ENCODE measurements at places on chromosomes 4 and X. TPM values are rescaled to one million over a fixed set of nuclear protein-coding genes. Genes with fewer than 3 reads are reported as not detected.

The RNF113A gene
- 11.3 TPM for total RNA-seq

The UGT2B17 gene
- not detected for total RNA-seq

DNA sequence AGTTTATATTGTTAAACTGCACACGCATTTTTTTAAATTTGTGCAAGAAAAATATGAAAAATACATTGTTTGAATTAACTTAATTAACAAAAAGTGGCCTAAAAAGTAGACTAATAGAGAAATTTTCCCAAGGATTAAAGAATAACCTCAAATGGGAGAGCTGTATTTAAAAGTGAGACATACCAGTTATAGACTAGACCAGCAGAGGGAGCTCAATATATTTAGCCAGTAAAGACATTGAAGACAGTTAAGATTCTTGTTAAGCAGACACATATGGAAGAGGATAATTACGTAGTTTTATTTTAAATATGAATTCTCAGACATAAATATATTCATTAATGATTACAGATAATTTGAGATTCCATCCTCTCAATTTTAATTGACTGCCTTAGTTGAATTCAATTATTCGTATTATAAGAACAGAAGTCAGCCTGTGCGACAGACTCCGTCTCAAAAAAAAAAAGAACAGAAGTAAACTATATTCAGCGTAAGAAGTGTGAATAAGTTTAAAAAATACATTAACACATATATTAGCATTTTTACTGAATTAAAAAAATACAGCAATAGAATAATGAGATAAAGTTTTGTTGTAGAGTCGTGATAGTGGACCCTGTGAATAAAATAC is 64.8 kb downstream of the GLRA3 start:
- H3K4me3 ChIP-seq: no peak overlapping the region
- DNase-seq: peak; percentile 68
- no peaks in the 10 kb centered on the region for H3K36me3 ChIP-seq
- H3K27ac ChIP-seq: no peak overlapping the region
- no peaks in the 10 kb centered on the region for H3K4me1 ChIP-seq

- no peak overlapping the region for H3K4me3 ChIP-seq
- H3K27me3 ChIP-seq: no peaks in the 10 kb centered on the region
- DNase-seq: no peak
- H3K4me1 ChIP-seq: no peaks in the 10 kb centered on the region
- no peak overlapping the region for H3K27ac ChIP-seq
These were observed 50.6 kb upstream of the ACSL4 start for GRCh38 chrX:109783701-109784079.

GRCh38 chr4:111283066-111283677 is 660.3 kb upstream of the PITX2 start:
- no peaks in the 10 kb centered on the region for H3K36me3 ChIP-seq
- H3K27me3 ChIP-seq: peaks cover 7% of the 10 kb centered on the region
- no peaks in the 10 kb centered on the region for H3K4me1 ChIP-seq

GRCh38 chrX:107374132-107374531 is 75.3 kb upstream of the FRMPD3 start:
- no peaks in the 10 kb centered on the region for H3K4me1 ChIP-seq
- no peak overlapping the region for H3K27ac ChIP-seq
- peak; percentile 48 for DNase-seq
- no peak overlapping the region for H3K4me3 ChIP-seq
- H3K27me3 ChIP-seq: no peaks in the 10 kb centered on the region

- H3K27ac ChIP-seq: no peak overlapping the region
- no peaks in the 10 kb centered on the region for H3K4me1 ChIP-seq
- no peaks in the 10 kb centered on the region for H3K36me3 ChIP-seq
- no peak for DNase-seq
- no peak overlapping the region for H3K4me3 ChIP-seq
- no peaks in the 10 kb centered on the region for H3K27me3 ChIP-seq
These were observed 232.3 kb upstream of the TENM3 start for GRCh38 chr4:182010876-182011275.

DNA sequence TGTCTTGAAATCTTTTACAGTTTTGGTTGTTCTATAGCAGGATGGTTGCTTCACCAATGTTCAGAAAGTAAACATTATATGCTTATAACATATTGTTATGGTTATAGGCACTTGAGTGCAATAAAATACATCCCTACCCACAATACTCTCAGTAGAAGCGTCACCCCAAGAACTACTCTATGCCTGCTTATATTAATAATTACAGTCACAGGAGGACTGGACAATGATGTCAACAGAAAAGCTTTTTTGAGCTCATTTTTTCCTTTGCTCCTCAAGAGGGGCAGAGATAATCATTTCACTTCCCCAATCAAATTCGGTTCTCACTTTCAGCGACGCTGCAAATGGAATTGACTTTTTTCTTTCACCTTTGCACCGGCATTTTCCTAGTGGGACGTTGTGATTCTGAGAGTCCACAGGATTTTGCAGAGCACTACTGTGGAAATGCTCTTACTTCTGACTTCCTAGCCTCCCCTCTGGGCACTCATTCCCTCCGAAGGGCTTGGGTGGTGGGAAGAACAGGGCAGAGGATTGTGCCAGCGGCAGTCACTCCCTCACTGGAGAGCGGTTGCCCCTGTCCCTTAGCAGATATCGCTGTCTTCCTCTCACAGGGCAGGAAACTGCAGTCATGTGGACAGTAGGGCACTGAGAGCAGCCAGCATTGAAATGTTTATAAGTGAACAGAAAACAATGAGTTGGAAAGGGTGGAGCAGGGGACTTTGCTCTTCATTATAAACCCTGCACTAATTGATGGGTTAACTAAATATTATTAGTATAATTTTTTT is 24.9 kb upstream of the SGMS2 start:
- no peak overlapping the region for H3K27ac ChIP-seq
- H3K27me3 ChIP-seq: no peaks in the 10 kb centered on the region
- no peak overlapping the region for H3K4me3 ChIP-seq
- peaks cover 8% of the 10 kb centered on the region for H3K4me1 ChIP-seq

The PLP2 gene
- total RNA-seq: 0.46 TPM

- no peak for DNase-seq
- H3K4me3 ChIP-seq: no peak overlapping the region
- H3K36me3 ChIP-seq: no peaks in the 10 kb centered on the region
These were observed 19.7 kb upstream of the PPP2R2C start for GRCh38 chr4:6492027-6492590.

GRCh38 chr4:142095886-142096605 is 459.7 kb downstream of the IL15 start:
- no peak overlapping the region for H3K27ac ChIP-seq
- H3K4me1 ChIP-seq: no peaks in the 10 kb centered on the region
- no peak overlapping the region for H3K4me3 ChIP-seq
- H3K27me3 ChIP-seq: no peaks in the 10 kb centered on the region
- H3K36me3 ChIP-seq: no peaks in the 10 kb centered on the region

- DNase-seq: no peak
- H3K4me1 ChIP-seq: no peaks in the 10 kb centered on the region
- H3K27ac ChIP-seq: no peak overlapping the region
- no peak overlapping the region for H3K4me3 ChIP-seq
- H3K36me3 ChIP-seq: no peaks in the 10 kb centered on the region
These were observed 87.7 kb downstream of the FBXW7 start for GRCh38 chr4:152448038-152448707.

DNA sequence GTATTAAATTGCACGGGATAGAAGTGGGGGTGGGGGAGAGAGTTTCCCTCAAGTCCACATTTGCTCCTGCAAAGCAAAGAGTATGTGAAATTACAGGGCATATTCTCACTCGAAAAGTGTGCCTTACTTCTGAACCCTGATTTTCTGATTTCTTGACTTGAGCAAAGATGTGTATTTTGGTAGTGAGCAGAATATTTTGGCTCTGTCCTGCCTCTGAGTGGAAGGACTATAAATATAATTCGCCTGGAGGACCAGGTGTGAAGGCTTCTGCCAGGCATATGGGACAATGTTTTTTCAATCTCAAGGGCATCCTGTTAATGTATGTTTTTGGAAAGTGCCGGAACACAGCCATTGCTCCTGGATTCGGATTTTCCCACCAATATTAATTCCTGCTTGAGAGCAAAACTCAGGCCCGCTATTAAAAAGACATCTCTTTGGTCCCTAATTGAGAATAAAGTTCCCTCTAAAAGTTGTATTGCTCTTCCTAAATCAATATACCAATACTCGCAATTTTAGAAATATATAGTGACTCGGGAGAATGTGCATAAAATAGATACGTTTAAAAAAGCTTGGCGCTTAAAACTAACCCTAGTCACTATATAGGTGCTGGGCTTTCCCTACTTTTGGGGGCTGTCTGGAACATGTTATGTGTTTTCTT is 15.3 kb upstream of the PITX2 start:
- H3K36me3 ChIP-seq: no peaks in the 10 kb centered on the region
- no peak for DNase-seq
- H3K27me3 ChIP-seq: peaks cover 100% of the 10 kb centered on the region
- H3K4me3 ChIP-seq: peak overlapping the region; percentile 65
- no peak overlapping the region for H3K27ac ChIP-seq

Measured in neural progenitor cell (in vitro differentiated cells).